ELR (cell line): ENCODE measurements at places on chromosomes 11 and 22.

DNA sequence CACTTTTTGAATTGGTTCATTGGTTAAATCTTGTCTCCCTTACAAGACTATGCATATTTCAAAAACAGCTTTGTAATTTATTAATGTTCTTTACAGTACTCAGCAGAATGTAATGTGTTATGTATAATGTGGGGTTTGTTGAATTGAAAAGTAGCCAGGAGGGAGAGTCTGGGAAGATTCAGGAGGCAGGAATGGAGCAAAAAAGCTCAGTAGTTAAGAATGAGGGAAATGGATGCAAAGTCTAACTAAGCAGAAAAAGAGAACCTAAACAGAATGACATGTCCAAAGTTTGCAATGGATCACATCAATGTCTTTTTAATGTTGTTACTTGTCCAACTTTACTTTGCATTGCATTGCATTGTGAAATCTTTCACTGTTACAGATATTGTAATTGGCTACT is 86.5 kb upstream of the CARD18 start:
- no peak for DNase-seq

DNA sequence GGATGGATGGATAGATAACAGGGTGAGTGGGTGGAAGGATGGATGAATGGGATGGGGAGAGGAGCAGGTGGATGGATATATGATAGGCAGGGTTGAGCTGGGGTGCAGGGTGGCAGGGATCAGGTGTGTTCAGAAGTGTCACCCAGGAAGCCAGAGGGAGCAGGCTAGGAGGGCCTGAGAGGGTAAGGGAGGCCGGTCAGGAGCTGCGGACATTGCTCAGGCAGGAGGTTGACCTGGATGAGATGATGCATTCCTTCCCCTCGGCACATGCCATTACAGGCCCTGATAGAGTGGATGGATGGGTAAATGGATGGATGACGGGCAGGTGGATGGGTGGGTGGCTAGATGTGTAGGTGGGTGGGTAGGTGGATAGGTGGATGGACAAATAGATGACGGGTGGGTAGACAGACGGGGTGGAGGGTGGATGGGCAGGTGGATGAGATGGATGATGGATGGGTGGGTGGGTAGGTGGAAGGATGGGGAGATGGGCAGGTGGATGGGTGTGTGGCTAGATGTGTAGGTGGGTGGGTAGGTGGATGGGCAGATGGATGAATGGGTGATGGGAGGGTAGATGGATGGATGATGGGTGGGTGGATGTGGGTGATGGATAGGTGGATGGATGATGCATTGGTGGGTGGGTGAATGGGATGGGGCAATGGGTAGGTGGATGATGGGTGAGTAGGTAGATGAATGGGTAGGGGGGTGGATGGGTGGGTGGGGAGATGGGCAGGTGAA is 8.0 kb downstream of the DHCR7 start:
- no peak for DNase-seq

GRCh38 chr11:127966821-127967220 is 620.5 kb downstream of the ETS1 start:
- DNase-seq: no peak

GRCh38 chr11:94883878-94884277 is 89.5 kb downstream of the CWC15 start:
- no peak for DNase-seq

DNA sequence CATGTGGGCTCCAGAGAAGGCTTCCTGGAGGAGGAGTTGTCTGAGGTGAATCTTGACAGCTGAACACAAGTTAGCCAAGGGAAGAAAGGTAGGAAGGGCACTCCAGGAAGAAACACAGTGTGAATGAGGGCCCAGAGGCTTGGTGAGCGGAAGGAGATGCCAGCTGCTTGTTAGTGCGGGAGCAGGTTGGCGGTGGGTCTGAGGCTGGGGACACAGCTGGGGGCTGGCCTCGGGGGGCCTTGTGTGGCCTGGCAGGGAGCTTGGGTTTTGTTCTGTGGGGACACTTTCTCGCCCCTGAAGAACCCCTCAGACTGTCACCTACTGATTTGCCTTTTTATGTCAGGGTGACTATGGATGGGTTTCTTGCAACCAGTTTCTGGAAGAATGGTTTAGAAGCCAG is 160.0 kb downstream of the ST3GAL4 start:
- DNase-seq: no peak

GRCh38 chr11:102117472-102118113 is 7.3 kb downstream of the YAP1 start:
- DNase-seq: peak; percentile 62

- DNase-seq: no peak
These were observed 55.1 kb downstream of the C11orf58 start for GRCh38 chr11:16793511-16793910.

DNA sequence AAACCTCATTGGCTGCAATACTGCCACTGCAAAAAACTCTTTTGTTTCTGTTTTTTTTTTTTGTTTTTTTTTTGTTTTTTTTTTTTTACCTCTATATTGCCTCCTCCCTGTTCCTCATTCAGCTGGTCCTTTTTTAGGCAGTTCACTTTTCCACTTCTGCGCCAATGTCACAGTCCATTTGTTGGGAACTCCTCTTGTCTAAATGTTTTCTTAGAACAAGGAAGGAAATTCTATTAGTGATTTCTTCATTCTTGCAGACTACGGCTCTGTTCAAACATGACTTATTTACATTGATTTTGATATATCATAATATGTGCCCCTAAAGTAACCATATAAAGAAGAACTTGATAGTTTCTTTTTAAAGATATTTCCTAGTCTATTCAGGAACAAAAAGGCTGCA is 2.9 kb downstream of the FAM118B start:
- DNase-seq: no peak
